ENCODE measurements at places on chromosomes 6 and 20.

DNA sequence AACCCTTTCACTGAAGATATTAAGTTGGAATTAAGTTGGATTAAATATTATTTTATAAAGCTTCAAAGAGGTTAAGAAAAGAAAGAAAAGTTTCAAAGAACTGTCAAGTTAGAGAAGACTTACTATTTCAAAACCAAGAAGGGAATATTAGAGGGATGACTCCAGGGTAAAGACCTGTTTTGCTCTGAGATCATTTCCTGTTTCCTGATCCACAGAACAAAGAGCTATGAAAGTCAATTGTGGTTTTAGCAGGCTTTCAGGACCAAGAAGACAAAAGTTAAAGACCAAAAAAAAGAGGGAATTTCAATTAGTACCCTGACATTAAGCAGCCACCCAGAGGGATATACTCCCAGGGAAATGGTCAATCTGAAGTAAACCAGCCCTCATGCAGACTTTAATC is 19.4 kb downstream of the ESF1 start:
- DNase-seq: no peak

- no peak for DNase-seq
Measured at GRCh38 chr6:21734204-21734603, 140.7 kb downstream of the SOX4 start.

DNA sequence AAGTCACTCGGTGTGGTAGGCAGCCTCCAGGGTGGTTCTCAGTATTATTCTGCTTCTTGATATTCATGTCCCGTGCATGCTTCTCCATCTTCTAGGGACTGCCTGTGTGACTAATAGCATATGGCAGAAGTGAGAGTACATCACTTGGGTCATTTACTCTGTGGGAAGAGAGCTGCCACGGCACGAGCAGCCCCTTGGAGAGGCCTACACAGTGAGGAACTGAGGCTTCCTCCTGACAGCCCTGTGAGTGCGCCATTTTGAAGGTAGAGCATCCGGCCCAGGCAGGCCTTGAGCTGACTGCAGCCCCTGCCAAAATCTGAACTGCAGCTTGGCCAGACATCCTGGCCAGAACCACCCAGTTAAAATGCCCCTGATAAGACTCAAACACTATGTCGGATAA is 17.3 kb upstream of the MCUR1 start:
- DNase-seq: no peak

DNA sequence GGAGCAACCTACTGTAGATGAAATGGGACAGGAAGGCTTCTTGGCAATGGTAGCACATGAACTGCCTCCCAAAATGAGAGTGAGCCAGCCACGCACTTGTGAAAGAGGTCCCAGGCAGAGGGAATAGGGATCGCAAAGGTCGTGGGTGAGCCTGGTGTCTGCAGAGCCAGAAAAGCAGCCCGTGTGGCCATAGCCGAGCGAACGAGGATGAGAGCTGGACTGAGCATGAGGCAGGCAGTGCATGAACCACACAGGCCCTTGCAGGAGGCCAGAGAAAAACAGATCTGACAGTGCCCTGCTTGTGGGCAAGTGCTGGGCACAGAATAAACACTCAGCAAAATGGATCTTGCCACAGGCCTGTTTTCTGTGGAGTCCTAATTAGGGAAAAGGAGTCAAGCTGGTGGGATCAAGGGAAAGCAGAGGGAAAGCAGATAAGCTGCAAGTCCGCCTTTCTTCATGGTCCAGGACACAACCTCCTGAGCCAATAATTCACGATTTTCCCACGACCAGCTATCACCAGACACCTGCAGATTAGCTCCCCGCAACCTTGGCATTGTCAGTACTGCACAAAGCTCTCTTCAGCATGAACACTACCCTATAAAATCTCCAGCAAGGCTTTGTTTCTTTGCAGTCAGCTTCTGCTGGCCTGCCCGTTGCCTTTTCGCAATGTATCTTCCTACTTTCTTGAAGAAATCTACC is 44.0 kb downstream of the GCNT2 start:
- DNase-seq: no peak
